ENCODE measurements at places on chromosomes 7 and 10. TPM values are rescaled to one million over a fixed set of nuclear protein-coding genes. Genes with fewer than 3 reads are reported as not detected.

The GRM3 gene
- total RNA-seq: not detected

The TMEM236 gene
- total RNA-seq: 0.15 TPM

The HTRA1 gene
- total RNA-seq: not detected

The FFAR4 gene
- total RNA-seq: not detected

The GIMAP4 gene
- total RNA-seq: 277 TPM

The H2BK1 gene
- not detected for total RNA-seq

The TAS2R4 gene
- 0.73 TPM for total RNA-seq

The GPR37 gene
- not detected for total RNA-seq

Measured in activated CD4-positive, alpha-beta memory T cell treated with anti-CD3 and anti-CD28 coated beads, Interleukin-2, amount 10 ng/mL, durations not matched to agents 7 days and 5 days (primary cell).